ENCODE measurements at places on chromosomes 12 and 14.

DNA sequence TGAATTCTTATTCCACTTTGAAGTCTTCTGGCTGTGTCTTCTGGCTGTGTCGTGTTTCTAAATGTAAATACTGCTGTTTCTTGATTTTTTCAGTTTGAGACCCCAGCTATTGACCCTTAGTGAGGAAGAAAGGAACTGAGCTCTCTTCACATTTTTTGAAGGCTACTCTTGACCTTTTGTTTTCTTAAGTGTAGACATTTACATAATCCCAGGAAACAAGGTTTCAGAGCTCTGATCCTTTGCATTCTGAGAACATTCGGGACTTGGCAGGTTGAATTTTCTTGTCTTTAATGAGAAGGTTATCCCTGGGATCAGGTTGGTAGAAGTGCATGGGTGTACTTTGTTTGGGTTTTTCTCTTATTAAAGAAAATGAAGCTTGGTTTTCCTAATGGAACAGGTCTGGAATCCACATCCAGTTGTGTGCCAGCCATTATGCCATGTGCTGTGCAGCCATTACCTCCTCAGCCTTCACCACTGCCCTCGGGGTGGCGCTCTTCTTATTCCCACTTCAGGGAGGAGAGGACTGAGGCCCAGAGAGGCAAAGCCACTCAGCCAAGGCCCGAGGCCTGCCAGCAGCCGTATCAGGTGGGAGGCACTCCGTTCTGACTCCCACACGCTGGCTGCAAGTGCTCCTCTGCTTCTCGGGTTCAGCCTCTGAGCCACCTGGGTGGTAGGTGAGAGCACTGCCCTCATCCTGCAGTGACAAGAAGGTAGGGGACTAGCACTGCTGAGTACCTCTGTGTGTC lies 120.9 kb downstream of the BEGAIN start:
- no peak for DNase-seq

DNA sequence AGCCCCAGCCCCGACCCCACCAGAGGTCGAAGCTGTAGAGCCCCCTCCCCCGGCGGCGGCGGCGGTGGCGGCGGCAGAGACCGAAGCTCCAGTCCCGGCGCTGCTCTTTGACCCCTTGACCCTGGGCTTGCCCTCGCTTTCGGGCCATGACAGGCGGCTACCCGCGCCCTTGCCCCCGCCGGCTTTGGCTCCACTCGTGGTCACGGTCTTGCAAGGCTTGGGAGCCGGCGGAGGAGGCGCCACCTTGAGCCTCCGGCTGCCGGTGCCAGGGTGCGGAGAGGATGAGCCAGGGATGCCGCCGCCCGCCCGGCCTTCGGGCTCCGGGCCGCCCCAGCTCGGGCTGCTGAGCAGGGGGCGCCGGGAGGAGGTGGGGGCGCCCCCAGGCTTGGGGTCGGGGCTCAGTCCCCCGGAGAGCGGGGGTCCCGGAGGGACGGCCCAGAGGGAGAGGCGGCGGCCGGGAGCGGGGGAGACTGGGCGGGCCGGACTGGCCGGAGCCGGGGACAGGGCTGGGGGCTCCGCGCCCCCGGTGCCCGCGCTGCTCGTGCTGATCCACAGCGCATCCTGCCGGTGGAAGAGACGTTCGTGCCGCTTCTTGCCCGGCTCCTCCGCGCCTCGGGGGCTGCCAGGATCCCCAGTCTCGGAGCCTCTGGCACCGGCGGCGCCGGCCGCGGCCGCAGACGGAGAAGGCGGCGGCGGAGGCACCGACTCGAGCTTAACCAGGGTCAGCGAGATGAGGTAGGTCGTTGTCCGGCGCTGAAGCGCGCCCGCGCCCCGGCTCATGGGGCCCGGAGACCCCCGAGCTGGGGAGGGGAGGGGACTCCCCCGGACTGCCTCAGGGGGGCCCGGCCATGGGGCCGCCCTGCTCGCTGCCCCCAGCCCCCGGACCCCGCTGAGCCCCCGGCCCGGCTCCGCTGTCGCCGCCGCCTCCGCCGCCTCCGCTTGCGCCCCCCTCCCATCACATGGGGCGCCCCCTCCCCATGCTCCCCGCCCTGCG lies 778 bp downstream of the AGAP2 start:
- DNase-seq, result no peak

DNA sequence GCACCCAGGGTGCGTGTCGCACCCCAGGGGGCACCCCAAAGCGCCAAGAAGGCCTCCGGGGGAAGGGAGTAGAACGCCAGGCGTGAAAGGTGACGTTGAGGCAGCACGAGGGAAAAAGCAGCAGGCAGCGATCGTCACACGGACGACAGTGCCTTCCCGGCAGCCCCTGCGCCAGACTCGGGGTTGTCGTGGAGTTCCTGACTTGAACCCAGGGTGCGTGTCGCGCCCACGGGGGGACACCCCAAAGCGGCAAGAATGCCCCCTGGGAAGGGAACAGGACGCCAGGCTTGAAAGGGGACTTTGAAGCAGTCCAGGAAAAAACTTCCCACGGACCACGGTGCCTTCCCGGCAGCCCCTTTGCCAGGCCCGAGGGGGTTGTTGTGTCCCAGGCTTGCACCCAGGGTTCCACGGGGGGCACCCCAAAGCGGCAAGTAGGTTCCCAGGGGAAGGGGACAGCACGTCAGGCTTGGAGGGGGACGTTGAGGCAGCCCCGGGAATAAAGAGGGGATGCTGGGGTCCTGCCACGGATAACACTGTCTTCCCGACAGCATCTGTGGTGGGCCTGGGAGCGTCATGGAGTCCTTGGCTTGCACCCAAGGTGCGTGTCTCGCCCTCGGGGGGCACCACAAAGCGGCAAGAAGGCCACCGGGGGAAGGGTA lies 159.2 kb upstream of the ALG10B start:
- no peak for DNase-seq

DNA sequence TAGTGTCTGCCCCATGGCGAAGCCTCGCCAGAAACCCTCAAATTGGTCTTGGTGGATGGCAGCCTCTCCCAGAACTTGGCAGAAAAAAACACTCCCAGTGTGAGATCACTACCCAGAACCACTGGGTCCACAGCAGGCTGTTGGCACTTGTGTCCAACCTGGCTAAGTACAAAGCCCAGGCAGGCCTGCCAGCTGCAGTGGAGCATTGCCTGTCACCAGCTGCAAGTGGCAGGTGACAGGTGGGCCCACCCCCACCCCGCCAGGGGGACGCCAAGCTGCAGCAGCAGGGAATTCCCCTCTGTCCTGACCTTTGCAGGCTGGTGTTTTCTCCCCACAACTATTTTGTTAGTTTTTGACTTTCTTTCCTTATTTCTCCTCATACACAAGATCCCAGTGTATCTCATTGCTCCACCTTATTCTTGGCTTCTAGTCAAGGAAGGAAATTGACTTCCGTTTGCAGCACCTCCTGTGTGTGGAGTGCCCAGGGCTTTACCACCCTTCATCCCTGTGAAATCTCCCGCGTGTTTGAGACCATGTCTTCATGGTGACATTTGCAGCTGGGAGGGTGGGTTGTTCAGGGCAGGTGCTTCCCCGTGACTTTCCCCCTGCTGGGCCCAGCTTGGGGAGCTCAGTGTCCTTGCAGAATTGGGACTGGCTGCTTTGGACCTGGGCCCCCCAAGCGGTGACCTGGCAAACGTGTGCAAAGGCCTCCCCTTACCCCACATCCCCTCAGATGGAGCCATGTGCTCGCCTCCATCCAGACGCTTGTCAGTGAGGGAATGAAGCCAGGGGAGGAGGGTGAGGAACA lies 73.8 kb upstream of the RIN3 start:
- DNase-seq, result no peak

Data from OCI-M1 (cell line).